ENCODE measurements at places on chromosomes 3 and 15.

GRCh38 chr15:60362321-60363086 lies 35.3 kb downstream of the ANXA2 start:
- DNase-seq: no peak

- DNase-seq: no peak
Measured at GRCh38 chr15:67077641-67078215, 12.3 kb downstream of the SMAD3 start.

DNA sequence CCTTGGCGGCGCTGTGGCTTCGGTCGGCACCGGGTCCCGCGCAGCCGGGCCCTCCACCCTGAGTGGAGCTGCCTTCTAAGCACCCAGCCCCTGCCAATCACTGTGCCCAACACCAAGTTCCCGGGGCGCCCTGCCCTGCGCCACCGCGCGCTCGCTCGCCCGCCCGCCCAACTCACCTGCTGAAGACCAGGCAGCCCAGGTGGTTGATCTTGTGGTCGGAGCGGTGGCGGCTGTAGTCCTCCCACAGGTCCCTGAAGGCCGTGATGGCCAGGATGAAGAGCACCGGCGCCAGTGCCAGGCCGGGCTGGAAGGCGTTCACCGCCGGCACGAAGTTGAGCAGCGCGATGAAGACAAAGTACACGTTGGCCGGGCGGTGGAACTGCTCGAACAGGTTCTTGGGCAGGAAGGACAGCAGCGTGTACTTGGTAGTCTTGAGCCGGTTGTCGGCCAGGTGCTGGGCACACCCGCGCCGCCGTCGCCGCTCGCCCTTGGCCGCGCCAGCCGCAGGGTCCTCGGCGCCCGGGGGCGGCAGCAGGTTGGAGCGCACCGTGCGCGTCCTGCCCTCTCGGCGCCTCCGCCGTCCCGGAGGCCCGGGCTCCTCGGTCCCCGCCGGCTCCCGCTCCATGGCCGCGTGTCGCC lies 536 bp downstream of the ATP10A start:
- DNase-seq: no peak

DNA sequence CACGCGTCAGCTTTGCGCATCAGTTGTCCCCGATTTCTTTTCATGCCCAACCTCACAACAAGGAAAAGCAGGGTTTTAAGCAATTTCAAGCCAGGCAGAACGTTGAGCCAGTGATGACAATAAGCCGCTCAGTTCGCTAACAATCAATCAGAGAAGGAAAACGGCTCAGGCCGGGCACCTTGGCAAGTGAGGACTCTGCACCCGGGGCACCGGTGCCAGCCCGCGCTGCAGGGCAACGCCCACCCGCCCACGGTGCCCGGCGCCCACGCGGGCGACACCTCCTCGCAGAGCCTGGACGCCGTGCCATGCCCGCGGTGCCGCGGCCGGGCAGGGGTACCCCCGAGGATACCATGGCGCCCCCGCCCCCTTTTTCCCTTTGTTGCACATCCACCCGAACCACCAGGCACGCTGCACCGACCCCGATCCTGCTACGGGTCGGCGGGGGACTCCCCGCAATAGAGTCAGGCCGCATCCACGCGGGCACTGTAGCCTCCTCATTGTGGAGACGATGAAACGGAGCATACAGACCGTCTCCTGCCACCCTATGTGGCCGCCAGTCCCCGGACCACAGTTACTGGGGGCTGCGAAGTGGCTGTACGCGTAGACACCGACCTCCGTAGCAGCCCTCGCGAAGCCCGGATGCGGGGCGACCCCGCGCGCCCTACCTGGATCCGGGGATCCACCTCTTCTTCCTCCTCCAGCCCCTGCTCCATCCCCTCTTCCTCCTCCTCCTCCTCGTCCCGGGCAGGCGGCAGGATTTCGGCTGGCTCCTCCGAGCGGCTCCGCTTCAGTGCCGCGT lies 581 bp downstream of the SH3BP5 start:
- no peak for DNase-seq

GRCh38 chr15:80785335-80785734 lies 6.2 kb downstream of the CEMIP start:
- DNase-seq: no peak

- no peak for DNase-seq
Measured at GRCh38 chr15:41495736-41496599, 2.3 kb downstream of the ITPKA start.
